ENCODE measurements at places on chromosomes 7 and 10. TPM values are rescaled to one million over a fixed set of nuclear protein-coding genes. Genes with fewer than 3 reads are reported as not detected.

Gene MINDY4
- 10.2 TPM for polyA plus RNA-seq

Gene ANKRD30A
- polyA plus RNA-seq = not detected

Gene SGCE
- polyA plus RNA-seq = 101 TPM

Gene ASB4
- 0.19 TPM for polyA plus RNA-seq

GRCh38 chr10:112080231-112080630, 103.3 kb downstream of the GPAM start:
- no peak for DNase-seq

DNA sequence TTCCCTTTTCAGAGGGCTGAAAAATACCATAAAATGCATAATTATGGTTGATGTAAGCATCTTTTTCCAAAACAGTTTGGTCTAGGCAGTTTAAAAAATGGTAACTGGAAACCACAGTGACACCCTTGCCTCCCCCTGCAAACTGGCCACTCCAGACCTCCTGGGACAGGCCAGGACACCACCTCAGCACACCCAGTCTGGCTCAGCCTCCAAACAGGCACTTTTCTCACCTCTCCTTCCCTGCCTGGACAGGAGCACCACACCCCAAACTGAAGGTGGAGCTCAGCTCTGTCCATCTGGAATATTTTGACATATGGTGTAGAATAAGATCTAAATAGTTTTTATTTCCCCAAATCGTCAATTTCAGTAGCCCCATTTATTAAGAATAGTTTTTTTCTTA, 78.5 kb downstream of the CDK14 start:
- DNase-seq = no peak

DNA sequence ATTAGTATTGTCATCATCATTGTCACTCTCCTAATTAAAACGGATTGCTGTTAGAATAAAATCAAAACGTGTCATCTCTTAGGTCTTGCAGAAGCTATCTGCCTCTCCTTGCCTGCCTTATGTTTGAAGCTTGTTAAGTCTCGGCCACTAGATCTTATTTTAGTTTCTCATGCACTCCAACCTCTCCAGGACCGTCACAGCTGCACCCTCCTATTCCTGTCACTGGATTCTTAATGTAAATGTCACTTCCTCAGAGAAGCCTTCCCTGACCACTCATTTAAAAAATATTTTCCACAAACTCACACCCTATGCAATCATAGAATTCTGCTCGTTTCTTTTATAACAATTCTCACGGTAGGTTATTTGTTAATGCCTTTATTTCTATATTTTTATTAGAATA, 103.9 kb upstream of the DKK1 start:
- DNase-seq = no peak

- DNase-seq = no peak
Observed at GRCh38 chr10:89549510-89549909, 14.1 kb upstream of the SLC16A12 start.

DNA sequence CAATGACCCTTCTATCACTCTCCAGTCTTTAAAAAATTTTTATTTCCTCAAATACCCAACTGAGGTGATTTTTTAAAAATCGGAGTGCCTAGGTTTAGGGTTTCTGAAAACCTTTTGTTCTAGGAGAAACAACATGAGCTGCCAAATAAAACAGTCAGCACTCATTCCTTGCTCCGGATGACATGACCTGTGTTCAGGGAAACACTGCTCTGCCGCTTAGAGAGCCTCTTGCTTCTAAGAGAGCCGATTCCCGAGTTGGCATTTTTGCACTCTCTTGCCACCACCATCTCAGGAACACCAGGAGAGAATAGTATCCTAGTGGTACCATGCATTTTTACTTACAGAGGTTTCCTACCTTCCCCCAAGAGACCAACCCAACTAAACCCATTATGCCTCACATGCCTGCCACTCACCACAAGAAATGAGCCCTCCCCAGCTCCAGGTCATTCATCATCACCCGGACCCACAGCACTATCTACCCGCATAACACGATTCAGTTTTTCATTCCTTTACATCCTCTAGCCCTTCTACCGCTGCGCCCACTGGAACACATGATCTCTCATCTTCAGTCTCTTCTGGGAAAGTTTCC, 365.4 kb downstream of the THSD7A start:
- no peak for DNase-seq

GRCh38 chr10:124593431-124593985, 131.9 kb downstream of the LHPP start:
- no peak for DNase-seq

GRCh38 chr7:24346129-24346528, 62.1 kb downstream of the NPY start:
- no peak for DNase-seq

DNA sequence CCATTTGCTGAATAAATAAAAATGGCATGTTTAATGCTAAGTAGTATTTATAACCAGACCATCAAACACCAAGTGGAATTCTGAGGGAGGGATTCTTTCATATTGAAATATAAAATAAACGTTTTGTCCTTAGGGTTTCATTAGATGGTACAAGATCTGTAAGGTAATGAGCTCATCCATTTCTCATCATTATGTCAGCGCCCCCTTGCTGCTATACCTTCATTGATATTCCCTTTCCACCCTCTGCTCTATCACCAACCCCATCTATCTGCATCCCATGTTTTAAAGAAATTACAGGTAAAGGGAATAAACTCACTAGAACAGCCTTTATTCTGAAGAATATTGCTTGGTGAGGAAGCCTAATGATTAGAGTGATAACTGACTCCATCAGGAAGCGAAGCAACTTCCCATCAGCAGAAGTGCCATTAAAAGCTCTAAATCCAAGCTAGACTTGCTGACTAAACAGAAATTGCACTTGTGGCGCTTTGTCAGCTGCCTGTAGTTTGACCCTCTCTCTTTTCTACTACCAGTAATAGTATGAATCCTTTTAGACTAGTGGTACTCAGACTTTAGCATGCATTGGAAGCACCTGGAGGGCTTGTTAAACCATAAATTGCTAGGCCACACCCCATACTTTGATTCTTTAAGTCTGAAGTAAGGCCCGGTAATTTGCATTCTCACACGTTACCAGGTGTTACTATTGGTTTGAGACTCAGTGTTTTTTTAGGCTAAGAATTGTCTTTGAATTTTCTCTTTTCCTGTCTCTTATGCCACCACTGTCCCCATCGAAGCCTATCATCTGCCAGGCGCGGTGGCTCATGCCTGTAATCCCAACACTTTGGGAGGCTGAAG, 27.5 kb downstream of the ADD3 start:
- no peak for DNase-seq

DNA sequence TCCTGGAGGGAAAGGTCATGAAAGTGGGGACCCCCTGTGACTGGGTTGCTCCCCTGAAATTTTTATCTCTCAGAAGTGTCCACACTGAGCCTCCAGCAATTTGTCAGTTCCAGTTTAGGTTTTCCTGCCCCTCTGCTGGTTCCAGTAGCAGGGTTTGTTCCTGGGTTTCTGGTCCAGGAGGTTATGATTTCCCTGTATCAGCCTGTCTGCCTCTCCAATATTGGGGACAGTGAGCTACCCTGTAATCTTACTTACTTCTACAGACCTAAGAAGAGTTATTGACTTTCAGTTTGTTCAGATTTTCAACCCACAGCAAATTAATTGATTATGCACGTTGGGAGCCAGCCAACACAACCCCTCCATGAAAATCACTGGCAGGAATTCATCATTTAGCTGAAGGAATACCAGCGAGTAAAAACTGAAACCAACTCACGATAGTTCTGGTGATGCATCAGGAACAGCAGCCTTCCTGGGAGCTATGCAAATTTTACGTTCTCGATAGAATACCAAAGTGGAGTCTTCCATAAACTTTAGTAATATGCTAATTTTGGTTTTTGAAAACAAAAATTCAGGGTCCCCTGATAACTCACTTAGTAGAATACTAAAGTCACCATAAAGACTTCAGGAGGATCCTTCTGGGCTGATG, 31.3 kb upstream of the IL15RA start:
- DNase-seq = no peak

All from left renal cortex interstitium (tissue), 4 donors.